ENCODE measurements at places on chromosomes 16 and 17.

DNA sequence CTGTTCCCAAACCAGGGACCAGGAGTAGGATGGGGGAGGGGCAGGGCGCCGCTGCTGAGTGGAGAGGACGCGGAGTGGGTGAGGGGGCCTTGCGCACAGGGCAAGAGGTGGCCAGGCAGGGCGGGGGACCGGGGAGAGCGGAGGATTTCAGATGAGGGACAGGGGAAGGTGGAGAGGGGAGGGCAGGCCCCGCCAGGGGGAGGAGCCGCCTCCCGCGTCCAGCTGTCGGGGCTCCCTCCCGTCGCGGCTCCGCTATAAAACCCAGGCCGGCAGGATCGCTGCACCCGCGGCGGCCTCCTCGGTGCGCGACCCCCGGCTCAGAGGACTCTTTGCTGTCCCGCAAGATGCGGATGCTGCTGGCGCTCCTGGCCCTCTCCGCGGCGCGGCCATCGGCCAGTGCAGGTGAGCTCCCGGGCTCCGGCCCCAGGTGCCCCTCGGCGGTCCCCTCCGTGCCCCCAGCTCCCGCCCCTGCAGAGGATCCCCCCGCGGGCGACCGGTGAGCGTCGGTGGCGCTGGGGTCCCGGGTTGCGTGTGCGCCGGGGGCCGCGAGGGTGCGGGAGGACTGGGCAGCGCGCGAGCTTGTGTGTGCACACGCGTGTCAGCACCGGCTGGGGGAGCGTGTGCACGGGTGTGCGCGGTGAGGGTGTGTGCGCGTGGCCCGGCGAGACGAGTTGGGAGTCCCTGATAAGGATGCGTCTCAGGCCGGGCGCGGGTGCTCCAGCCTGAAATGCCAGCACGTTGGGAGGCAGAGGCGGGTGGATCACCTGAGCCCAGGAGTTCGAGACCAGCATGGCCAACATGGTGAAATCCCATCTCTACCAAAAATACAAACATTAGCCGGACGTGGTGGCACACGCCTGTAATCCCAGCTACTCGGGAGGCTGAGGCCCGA lies at the start of gene CA4:
Gene CA4, plus strand, starts transcription at position 283 of the 892 bp plus-strand sequence. Its CDS starts 62 bp downstream, at position 345.
- DNase-seq, result no peak

DNA sequence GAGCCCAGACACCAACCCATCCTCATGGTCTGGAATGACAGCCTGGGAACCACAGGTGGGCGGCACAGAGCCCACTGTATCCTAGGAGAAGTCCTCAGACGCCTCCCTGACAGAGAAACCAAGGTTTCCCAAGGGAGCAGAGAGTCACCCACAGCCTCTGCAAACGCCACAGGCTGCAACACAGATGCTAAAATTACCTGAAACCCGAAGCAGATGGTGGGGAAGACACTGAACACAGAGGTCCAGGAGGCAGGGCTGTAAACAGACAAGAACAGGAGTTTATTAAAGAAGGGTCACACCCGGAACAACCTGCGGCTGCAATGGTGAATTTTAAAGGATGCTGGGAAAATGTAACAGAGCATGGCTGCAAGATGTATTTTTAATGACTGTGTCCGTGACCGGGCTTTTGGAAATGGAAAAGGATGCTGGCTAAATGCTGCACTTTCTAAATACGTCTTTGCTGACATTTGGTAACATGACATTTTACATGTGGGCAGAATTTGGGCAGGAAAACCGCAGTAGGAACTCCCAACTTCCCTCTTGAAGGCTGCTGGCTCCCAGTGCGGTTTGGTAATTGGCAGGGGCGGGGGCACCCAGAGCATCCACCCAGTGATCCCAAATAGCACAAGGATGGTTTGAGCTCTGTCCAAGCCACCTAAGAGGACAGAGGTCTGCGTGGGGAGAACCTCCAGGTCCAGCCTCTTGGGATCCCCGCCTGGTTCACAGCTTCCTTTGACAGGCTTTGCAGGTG lies 13.1 kb downstream of the SLC38A8 start:
- DNase-seq, result peak; percentile 32

GRCh38 chr17:3956983-3957382 lies 7.3 kb downstream of the ATP2A3 start:
- DNase-seq, result no peak

DNA sequence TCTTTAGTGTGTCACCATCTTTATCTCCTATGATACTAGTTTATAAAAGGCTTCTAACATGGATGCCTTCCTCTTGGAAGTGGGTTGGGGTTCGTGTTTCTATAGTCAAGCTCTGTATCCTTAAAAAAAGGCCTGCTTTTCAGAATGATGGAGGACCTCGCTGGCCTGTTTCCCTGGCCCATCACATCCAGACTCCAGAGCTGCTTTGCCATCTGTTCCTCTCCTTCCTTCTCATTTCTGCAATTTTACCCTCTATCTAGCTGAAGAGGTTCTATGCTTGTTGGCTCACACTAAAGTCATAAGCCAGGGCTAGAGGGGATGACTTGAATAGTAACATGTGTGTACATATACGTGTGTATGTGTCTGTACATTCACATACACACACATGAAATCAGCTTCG lies 450.8 kb upstream of the HSBP1 start:
- DNase-seq, result no peak

GRCh38 chr16:63890081-63890480 lies 1231.8 kb downstream of the CDH11 start:
- no peak for DNase-seq

DNA sequence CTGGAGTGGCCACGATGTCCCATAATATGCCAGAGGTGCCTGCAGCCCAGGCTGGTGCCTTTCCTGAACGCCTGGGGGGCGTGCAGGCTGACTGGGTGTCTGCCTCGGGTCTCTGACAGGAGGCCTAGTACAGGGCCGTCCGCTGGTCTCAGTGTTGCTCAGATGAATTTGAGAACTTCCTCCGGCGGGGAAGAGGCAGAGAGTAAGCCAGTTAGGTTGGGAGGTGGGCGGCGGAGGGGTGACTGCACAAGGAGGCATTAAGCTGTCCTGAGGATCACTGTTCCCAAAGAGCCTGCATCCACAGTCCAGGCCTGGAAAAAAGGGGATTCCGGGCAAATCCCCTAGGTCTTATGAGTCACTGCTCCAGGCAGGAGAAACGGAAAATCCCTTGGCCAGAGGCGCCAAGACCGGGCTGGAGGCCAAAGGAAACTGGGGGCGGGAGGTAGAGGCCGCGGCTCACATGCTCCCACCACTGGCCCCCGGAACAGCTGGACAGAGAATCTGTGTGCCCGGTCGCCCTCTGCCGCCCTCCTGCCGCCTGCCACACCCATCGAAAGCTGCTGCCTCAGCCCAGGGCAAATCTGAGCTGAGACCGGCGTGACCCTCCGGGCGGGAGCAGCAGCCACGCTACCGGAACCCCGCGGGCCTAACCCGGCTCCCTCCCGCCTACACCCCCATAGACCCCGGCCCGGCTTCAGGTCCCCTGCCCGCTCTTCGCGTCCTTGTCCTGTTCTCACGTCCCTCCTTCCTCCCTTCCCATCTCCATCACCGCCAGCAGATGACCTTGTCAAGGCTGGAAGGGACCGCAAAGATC lies 1.2 kb downstream of the TRIM47 start:
- no peak for DNase-seq

GRCh38 chr17:73772107-73772705 lies 128.0 kb upstream of the SDK2 start:
- DNase-seq, result no peak

DNA sequence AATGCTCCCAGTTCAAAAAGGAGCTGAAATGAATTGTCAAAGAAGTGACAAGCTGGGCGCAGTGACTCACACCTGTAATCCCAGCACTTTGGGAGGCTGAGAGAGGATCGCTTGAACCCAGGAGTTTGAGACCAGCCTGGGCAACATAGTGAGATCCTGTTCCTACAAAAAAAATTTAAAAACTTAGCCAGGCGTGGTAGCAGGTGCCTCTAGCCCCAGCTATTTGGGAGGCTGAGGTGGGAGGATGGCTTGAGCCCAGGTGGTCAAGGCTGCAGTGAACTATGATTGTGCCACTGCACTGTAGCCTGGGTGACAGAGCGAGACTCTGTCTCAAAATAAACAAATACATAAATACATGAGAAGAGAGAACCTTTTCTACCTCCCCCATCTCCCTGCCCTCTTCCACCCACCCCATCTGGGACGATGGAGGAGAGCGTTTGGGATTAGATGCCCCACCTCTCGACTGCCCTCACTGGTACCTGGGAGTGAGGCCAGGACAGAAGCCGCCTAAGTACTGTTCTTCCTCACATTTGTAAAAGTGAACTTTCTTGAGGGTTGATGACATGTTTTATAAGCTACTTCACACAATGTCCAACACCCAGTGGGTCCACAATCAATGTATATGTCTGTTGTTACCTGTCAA lies 2.4 kb downstream of the IL4R start:
- no peak for DNase-seq

DNA sequence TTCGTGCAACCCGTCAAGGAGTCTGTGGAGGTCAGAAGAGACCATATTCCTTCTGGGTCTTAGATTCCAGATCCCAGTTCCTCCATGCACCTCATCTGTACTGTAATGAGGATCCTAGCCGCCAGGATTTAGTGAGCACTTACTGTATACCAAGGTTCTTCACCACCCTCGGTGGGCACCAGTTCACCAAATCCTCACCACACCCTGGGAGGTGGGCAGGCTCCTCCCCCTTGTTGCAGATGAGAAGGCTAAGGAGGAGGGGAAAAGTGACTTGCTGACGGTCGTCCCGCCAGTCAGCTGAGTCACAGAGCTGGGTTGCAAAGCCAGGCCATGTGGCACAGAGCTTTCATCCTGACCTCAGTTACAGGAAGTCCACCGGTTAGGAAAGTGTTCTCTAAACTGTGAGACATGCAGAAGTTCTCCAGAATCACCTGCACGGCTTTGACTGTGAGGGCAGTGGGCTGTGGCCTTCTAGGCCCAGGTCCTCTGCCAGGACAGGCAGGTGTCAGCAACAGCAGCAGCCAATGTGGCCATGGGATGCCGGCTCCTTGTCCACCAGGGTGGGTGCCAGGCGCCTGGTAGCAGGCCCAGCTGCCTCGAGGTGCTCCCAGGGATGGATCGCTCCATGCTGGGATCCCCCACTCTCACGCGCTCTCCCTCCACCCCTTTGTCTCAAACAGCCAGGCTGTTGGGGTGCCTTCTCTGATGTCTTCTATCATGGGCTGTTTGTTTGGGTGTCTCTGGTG lies 240.3 kb upstream of the GSE1 start:
- DNase-seq, result peak; percentile 35

DNA sequence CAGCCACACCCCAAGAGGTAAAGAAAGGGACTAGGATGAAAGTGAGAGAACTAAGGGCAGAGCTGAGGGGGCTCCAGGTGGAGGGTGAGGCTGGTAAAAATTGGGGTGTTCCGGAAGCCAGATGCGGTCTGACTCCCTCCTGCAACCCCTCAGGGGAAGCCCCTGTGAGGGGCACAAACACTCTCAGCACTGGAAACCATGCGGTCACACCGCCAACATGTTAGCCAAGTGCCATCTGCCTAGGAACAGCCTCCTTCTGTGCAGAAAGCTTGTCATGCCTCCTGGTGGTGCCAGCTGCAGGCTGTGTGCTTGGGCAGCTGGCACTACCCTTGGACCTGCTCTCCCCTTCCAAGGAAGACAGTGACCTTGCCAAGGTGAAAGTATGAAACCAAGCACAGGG lies 83.5 kb upstream of the RPL38 start:
- DNase-seq, result no peak

DNA sequence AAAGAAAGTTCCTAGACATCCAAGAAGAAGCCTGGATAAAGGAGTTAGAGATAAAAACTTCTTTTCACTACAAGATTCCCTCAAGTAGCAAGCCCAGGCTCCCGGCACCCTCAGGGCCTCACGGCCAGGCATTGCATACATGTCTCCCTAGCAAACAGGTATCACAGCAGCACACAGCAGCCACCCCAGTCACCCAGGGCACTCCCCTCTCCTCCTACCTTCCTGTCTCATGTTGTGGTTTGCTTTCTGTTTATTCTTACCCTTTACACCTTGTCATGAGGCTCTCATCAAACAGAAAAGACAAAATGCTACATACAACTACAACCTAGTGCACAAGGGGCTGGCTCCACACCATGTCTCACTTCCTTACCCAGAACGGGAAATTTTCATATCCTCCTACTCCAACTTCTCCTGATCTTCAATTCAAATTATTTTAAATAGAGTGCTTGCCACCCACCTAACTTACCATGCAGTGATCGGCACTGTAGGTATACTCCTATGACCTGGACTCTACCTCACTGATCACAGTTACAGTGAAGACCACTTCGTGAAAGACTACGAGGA lies 42.7 kb downstream of the XPO6 start:
- peak; percentile 27 for DNase-seq

GRCh38 chr17:47956791-47957590 lies 692 bp downstream of the PRR15L start:
- DNase-seq, result no peak

DNA sequence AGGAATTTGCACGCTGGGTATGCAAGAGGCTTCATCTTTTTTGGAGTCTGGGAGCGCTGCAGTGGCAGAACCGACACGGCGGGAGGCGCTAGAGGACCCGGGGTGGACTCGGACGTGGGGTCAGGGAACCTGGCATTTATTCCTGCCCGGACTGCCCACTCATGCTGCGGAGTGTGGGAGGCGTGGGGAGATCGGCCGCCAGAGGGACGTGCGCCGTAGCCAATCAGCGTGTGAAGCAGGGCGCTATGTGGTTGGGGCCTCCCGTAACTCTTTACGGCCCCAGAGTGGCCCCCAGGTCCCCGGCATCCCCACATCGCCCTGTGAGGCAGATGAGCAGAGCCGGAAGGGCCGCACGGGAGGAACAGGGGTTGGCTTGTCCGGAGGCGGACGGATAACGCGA lies 11.2 kb downstream of the FLYWCH2 start:
- no peak for DNase-seq

GRCh38 chr17:79699386-79700036 lies 31.2 kb upstream of the ENPP7 start:
- DNase-seq, result no peak

- DNase-seq, result no peak
These were observed 22.4 kb upstream of the SCNN1B start for GRCh38 chr16:23279721-23280153.

DNA sequence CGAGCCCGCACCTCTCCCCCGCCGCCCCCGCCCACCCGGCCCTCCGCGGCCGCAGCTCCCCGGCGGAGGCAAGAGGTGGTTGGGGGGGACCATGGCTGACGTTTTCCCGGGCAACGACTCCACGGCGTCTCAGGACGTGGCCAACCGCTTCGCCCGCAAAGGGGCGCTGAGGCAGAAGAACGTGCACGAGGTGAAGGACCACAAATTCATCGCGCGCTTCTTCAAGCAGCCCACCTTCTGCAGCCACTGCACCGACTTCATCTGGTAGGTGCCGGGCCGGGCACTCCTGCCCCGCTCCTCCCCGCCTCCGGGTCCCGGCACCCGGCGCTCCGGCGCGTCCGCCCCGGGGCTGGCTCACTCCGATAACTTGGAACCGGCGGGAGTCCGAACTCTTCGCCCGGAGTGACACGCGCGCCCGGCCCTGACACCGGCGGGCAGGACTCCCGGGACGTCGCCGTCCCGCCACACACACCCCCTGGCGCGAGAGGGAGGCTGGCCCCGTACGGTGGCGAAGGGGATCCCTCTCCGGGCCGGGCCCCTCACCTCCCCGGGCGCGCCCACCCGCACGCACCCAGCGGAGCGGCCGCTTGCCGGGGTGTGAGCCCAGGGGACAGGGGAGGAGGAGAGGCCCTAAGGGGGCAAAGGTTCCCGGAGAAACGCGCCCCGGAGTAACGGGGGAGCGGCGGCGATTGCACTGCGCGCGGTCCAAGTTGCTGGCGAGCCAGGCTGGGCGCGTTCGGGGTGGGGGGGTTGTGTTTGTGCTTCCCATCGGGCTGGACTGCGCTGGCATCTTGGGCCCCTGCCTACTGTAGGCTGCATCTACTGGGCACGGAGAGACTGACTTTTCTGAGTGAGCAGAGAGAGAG lies 581 bp downstream of the PRKCA start:
- DNase-seq, result no peak

- DNase-seq, result no peak
These were observed 128.7 kb downstream of the C16orf78 start for GRCh38 chr16:49502136-49502881.
